ENCODE measurements at places on chromosomes 7 and 10. TPM values are rescaled to one million over a fixed set of nuclear protein-coding genes. Genes with fewer than 3 reads are reported as not detected.

DNA sequence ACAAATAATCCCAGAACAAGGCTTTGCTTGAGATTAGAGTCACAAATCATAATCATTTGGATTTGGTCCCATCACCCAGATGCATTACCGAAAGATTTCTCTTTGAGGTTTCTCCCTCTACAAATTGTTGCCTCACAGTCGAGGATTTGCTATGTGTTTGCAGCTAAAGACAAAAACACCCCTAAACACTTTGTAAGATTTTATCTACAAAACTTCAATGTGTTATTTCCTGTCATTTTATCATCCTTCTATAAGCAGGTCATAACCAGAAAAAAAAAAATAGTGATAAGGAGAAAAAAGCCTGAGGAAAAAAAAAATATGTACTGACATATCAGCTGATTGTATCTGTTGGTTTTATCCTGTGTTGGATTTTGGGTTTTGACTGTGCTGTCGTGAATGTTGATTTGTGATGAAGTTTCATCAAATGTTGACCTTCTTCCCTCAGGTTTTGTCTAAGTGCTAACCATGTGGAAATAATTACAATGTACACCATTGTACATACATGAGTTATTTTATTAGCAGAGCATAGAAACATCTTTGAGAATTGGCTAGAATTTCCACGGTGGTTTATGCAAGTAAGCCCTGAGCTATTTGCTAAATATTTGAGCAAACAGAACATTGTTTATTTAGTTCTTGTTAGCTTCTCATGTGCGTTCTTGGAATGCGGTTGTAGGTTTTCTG, 274.4 kb downstream of the NEBL start:
- no peaks in the 10 kb centered on the region for H3K4me1 ChIP-seq
- H3K36me3 ChIP-seq = no peaks in the 10 kb centered on the region
- no peak for DNase-seq
- no peak overlapping the region for H3K4me3 ChIP-seq
- no peak overlapping the region for H3K27ac ChIP-seq

DNA sequence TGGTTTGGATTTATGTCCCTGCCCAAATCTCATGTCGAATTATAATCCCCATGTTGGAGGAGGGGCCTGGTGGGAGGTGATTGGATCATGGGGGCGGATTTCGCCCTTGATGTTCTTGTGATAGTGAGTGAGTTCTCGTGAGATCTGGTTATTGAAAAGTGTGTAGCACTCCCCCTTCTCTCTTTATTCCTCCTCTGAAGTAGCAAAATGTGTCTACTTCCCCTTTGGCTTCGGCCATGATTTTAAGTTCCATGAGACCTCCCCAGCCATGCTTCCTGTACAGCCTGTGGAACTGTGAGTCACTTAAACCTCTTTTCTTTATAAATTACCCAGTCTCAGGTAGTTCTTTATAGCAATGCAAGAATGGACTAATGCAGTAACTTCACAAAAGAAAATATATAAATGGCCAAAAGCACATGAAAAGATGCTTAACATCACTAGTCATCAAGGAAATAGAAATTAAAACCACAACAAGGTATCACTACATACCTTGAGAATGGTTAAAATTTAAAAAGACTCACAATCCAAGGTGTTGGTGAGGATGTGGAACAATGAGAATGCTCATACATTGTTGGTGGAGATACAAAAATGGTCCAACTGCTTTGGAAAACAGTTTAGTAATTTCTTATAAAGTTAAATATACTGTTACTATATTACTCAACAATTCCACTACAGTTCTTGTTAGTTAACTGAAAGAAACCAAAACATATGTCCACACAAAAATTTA, 218.7 kb downstream of the SNX10 start:
- H3K36me3 ChIP-seq = no peaks in the 10 kb centered on the region
- DNase-seq = no peak
- peaks cover 28% of the 10 kb centered on the region for H3K4me1 ChIP-seq
- H3K27me3 ChIP-seq = peaks cover 5% of the 10 kb centered on the region
- H3K4me3 ChIP-seq = no peak overlapping the region

GRCh38 chr10:725786-726185, 36.3 kb upstream of the DIP2C start:
- H3K27ac ChIP-seq = no peak overlapping the region
- no peak for DNase-seq
- no peaks in the 10 kb centered on the region for H3K4me1 ChIP-seq

The KIAA1549 gene
- total RNA-seq = 40.2 TPM

The ATOH7 gene
- 0.86 TPM for total RNA-seq

GRCh38 chr7:73774923-73775322, 4.9 kb upstream of the CLDN3 start:
- no peak for DNase-seq
- H3K4me3 ChIP-seq = no peak overlapping the region
- no peaks in the 10 kb centered on the region for H3K36me3 ChIP-seq
- peaks cover 2% of the 10 kb centered on the region for H3K4me1 ChIP-seq
- H3K27ac ChIP-seq = no peak overlapping the region

- no peak overlapping the region for H3K4me3 ChIP-seq
- H3K4me1 ChIP-seq = peaks cover 24% of the 10 kb centered on the region
- no peaks in the 10 kb centered on the region for H3K27me3 ChIP-seq
- peaks cover 7% of the 10 kb centered on the region for H3K36me3 ChIP-seq
- H3K27ac ChIP-seq = peak overlapping the region; percentile 11
- no peak for DNase-seq
Observed at GRCh38 chr7:119748991-119749390, 524.0 kb upstream of the KCND2 start.

Data from glutamatergic neuron (in vitro differentiated cells).